RWPE2 (cell line): ENCODE measurements at places on chromosomes 3 and 15.

DNA sequence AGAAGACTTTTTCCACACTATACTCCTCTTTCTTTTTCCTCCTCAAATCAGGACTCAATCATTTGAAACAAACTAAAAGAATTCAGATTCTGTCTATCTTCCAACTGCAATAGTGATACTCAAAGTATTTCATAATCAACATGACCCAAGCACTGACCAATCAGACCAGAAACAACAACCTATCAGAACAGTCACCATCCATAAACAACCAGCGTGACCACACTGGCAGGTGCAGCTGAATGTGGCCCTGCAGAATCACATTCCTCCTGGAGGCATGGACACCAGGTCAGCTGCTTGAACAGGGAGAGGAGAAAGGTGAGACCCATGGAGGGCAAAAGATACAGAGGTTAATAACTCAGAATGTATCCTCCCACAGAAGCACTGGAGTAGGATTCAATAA is 13.3 kb downstream of the HRG start:
- DNase-seq = no peak

- DNase-seq = no peak
Measured at GRCh38 chr3:126253072-126253471, 72.7 kb upstream of the ALDH1L1 start.

DNA sequence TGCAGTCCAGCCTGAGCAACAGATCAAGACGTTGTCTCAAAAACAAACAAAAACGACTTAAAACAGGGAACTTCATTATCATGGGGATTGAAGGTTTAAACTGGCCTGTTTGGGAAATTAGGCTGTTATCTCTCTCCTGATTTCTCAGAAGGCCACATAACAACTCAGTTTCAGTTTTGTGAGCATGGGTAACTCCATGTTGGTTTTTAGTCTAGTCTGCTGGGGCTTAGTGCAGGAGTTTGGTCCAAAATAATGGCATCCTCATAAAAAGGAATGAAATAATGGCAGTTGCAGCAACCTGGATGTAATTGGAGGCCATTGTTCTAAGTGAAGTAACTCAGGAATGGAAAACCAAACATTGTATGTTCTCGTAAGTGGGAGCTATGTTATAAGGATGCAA is 2.3 kb upstream of the ZNF280D start:
- no peak for DNase-seq

- peak; percentile 92 for DNase-seq
Measured at GRCh38 chr15:51622604-51623370, at the start of gene DMXL2. Gene DMXL2 (minus strand): TSS chr15:51622771. CDS start chr15:51622545, 226 bp downstream.

DNA sequence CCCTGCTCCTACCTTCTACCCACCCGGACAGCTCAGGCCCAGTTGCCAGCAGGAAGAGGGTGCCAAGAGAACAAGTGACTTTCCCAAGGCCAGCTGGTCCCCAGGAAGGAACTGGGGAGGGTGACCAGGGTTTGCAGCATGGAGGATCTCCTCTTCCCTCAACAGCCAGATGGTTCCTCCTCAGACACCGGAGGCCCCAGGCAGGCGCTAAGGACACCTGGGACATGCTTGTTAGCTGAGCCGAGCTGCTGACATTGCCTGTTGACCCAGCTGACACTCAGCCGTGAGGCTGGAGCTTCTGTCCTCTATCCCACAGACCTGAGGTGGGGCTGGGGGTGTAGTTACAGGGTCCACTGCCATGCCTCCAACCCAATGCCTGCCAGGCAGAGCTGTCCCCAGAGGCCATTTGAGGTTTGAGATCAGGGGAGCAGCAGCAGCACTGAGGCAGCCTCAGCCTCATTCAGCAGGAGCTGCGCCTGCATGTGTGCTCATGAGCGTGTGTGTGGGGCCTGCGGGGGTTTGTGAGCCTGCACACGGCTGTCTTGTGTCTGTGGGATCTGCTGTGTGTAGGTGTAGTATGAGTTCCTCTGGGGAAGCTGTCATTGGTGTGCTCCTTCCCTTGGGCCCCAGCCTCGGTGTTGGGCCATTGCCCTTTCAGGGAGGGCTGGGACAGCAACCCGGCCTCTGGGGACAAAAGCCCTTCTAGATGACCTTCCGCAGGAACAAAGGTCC is 7.1 kb downstream of the CPLX3 start:
- no peak for DNase-seq
